ENCODE measurements at places on chromosomes 13 and 19.

DNA sequence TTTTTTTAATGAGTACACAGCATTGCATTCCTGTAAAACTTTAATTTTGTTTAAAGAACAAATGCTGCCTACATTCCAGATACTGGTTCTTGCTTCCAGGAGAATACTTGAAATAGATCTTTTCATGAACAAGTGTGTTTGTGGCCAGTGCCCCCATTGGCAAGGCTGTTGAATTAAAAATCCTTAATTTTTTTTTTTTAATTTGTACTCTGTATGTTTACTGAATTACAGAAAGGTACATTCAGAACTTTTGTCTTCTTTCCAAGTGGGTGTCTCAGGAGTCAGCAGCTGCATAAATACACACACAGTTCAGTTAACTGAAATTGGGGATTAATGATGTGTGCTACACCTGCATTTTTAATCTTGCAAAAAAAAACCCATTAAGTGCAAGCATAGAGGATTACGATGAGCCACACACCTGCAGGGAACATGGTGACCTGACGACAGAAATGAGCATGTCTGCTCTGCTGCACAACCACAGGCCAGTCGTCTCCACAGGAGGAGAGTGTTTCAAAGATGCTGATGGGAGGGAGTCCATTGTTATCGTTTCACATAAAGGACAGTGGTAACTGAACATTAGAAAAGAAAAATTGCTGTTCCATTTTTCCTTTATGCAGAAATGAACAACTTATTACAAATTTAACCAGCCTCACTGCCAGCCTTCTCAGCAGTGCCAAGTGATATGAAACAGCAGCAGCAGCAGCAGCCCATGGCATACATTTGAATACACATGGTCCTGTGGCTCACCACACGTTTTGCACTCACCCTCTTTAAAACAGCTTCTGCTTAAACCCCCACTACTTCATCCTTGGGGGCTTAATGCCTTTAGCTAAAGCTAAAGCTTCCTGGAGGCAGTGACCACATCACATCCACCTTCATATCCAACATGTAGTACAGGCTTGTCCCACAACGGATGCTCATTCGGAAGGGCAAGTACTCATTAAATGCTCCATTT lies 72.3 kb upstream of the RFC3 start:
- no peak for DNase-seq

DNA sequence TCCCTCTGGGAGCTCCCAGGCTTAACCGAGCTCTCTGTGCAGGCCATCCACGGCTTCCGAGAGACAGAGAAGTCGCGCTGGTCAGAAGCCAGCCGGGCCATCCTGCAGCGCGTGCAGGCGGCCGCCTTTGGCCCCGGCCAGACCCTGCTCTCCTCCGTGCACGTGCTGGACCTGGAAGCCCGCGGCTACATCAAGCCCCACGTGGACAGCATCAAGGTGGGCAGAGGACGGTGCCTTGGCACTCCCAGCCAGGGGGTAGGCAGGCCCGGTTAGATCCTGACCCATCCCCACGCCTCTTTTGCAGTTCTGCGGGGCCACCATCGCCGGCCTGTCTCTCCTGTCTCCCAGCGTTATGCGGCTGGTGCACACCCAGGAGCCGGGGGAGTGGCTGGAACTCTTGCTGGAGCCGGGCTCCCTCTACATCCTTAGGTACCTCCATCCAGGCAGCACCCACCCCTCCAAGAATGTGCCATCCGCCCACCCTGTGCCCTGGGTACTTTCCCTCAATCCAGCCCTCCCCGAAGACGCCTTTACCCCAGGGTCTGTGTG lies 1.5 kb downstream of the PSPN start:
- DNase-seq: no peak

DNA sequence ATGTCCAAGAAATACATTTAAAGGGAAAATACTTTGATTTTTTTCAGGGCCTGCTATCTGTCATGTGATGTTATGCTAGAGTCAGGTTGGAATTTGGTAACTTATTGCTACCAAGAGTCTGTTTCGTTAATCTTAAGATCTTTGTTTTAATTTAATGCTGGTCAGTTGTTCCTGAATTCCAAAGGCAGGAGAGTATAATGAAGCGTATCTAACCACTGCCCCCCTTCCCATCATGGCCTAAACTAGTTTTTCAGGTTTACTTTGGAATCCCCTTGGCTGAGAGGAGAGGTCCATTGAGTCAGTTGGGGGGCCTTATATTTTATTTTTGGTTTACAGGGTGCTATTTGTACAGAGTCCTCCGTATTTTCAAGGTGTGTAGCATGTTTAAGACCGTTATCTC lies 116.3 kb upstream of the SLC7A1 start:
- no peak for DNase-seq

DNA sequence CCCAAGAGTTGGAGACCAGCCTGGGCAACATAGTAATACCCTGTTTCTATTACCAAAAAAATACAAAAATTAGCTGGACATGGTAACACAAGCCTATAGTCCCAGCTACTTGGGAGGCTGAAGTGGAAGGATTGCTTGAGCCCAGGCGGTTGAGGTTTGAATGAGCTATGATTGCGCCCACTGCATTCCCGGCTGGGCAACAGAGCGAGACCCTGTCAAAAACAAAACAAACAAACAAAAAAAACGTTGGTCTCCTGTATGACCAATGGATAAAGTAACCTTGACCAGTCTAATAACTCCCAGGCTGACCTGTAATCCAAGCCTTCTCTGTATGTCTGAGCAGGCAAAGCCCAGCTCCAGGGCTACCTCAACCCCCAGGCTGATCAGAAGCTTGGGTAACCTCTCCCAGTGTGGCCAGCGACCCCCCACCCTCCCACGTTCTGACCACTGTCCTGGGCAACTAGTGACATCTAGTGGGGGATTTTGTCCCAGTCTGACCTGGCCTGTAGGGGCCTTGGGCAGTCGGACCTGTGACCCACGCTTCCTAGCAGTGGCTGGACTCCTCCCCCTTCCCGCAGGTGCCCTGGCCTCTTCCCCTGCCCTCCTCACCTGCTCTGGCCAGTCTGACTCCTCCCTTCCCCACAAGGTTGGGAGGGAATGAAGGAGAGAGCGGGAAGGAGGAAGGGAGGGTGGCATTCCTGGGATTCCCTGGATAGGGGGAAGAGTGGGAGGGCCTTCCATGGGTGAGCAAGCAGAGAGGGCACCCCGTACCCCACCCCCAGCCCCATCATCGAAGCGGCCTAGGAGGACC lies 1.0 kb upstream of the BCAM start:
- no peak for DNase-seq
